Stimulated activated CD4-positive, alpha-beta T cell treated with anti-CD3 and anti-CD28 coated beads, Interleukin-4, amount 100 ng/mL, for 4 hours (primary cell): ENCODE measurements at places on chromosomes 3 and 15.

DNA sequence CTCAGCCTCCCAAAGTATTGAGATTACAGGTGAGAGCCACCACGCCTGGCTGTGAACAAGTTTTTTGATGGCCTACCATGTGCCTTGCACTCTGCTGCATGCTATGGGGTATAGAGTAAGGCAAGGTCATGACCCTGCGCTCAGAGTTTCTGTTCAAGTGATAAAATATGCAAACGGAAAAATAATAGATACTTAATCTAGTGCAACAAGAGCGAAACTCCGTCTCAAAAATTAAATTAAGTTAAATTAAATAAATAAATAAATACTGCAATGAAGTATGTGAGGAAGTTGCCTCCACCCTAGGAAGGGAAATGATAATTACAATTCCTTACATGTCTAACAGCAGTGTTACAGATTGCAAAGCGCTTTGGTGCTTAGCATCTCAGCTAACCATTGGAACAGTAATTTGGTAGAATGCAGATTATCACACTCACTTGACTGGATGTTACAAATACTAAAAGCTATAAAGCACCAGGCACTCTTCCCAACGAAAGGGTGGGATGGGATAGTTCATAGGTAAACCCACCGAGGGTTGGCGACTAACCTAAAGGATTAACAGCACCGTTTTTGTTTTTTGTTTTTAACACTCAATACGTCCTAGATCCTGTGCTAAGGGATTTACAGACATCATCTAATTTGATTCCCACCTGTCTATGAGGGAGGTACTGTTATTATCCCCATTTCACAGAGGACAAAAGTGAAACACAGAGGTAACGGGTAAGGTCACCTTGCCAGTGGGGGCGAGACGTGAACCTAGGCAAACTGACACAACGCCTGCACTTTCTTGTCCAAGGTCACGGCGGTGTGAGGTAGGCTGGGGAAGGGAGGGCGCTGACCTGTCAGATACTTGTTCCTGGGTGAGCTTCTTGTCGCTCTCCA lies 793 bp upstream of the FANCD2 start:
- DNase-seq, result no peak

DNA sequence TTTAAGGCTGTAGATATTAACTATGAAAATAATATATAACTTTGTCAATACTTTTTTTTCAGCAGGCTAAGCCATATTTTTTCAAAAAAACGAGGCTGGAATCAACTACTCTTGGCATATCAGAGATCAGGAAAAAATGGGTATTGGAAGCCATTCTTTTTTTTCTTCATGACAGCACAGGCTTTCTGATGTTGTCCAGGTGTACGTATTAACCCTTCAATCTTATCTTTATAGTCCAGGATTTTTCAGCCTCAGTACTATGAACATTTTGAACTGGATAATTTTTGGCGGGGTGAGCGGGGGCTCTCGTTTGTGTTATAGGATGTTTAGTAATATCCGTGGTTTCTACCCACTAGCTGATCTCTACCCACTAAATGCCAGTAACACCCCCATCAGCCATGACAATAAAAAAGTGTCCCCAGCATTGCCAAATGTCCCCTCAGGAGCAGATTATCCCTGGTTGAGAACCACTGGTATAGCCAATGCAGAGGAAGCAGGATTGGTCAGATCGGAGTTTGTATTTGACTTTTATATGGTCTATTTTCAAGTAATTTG lies 52.0 kb downstream of the PLCL2 start:
- DNase-seq, result no peak

- no peak for DNase-seq
These were observed 1014.1 kb upstream of the SEMA6D start for GRCh38 chr15:46703020-46703861.

GRCh38 chr15:95763426-95763825 lies 567.1 kb upstream of the NR2F2 start:
- no peak for DNase-seq
